CD8-positive, alpha-beta T cell (primary cell): ENCODE measurements at places on chromosomes 6 and 20. TPM values are rescaled to one million over a fixed set of nuclear protein-coding genes. Genes with fewer than 3 reads are reported as not detected.

The ANKEF1 gene
- total RNA-seq = 0.52 TPM

The CSNK2A1 gene
- total RNA-seq = 66.0 TPM

The TBXT gene
- not detected for total RNA-seq

The ZNF311 gene
- not detected for total RNA-seq

The TEAD3 gene
- not detected for total RNA-seq

The RAB44 gene
- total RNA-seq = not detected

The CCR6 gene
- total RNA-seq = 10.3 TPM

DNA sequence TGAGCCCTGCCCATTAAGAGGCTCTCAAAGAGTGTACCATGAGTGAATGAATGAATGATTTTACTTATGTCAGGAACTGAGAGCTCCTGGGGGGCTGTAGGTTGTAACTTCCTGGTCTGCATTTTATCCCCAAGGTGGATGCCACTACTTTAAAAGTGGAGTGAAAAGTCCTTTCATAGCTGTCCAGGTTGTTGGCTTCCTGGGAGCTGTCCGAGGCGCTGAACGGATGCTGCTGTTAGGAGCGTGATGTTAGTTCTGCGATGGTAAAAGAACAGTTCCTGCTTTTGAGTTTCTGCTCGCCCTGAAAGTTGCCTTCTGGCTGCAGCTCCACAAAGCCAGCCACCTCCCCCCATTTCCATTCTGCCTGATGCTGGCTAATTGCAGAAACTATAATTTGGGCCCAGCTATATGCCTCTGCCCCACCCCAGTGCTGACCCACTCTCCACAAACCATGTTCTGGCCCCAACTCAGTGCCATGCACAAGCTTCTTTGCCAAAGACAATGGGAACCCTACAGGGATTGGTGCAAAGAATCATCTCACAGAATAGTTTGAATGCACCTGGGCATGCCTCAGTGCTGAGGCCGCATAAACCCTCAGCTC, 330.9 kb upstream of the CDH4 start:
- DNase-seq = no peak

- DNase-seq = peak; percentile 38
Observed at GRCh38 chr6:26217714-26218075, 130.5 kb downstream of the HFE start.

DNA sequence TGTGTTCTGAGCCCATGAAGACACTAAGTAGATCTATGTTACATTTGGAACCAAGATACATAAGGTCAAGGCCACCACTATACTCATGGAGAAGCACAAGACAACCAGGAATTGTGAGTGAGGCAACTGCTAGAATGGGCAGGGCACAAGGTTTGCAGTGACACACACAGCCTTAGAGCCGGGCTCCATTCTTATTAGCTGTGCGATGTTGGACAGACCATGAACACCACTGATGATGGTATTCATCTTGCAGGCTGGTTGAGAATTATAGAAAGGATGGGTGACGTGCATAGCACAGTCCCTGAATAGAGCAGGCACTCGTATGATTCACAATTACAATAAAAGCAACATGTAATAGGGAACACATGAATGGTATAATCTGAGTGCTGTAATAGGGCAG, 172.4 kb downstream of the GJA10 start:
- DNase-seq = no peak

DNA sequence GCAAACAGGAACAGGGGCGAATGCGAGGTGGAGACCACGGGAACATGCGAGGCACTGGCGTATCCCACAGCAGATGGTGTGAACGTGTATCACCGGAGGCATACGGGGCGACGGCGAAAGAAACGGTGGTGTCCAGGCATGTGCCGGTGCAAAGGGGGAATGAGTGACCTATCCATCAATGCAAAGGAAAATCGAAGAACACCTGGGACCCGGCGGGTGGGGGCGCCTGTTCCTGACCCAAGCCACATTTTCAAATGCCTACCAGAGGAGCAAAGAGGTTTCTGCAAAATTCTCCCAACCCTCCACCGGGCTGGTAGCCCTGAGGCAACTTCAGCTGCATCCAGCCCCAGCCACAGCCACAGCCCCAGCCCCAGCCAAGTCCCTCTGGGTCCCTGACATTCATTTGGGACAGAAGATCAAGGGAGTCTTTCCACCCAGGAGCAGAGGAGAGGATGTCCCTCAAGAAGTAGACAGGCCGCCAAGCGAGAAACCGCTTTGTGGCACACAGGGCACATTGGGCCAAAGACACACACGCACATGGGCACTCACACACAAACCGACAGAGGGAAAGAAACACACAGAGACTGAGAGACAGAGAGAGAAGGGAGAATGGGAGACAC, 164.0 kb upstream of the ZNF337 start:
- DNase-seq = no peak

GRCh38 chr6:127341471-127342202, 1.8 kb downstream of the ECHDC1 start:
- DNase-seq = peak; percentile 13

DNA sequence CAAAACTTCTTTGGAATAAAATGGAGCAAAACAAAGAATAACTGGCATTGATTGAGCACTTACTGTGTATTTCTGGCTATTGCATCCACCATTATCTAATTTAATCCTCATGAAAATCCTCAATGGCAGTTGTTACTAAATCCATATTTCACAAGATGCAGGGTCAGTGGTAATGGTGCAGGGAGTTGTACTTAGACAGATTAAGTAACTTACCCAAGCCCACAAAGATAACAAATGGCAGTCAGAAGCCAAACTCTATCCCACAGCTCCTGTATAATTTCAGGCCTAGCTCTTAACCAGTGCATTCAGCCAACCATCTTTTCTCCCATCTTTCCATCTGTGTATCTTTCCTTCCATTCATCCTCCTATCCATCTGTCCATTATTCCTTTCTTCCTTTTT, 29.3 kb upstream of the SSTR4 start:
- DNase-seq = no peak

GRCh38 chr20:38888059-38888831, 38.0 kb upstream of the FAM83D start:
- DNase-seq = no peak

DNA sequence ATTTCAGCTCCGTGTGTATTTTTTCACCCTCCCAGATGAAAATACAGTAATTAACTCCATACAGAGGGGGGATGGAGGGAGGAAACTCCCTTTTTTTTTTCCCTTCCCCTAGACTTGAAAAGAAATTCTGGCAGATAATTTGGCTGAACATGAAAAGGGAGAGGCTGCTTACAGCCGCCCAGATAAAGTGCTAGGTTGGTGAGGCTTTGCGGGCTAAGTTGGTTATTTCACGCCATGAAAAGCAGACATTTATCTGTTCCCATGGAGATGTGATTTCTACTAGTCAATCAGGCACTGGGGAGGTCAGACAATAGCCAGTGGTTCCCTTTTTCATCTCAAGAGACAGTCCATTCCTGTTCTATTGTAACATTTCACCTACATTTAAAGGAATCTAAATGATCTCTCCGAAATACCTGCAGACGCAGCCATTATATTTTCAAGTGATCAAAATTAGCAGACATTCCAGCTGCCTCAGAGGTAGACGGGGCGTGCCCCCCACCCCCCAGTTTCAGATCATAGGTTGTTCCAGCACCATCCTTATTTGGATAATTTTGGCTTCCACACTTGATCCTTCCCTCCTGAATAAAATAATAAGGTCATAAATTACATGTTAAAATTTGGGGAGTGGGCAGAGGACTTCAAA, 143.9 kb upstream of the ZNF217 start:
- DNase-seq = no peak

- DNase-seq = no peak
Observed at GRCh38 chr20:48619126-48620101, 208.4 kb downstream of the PREX1 start.

DNA sequence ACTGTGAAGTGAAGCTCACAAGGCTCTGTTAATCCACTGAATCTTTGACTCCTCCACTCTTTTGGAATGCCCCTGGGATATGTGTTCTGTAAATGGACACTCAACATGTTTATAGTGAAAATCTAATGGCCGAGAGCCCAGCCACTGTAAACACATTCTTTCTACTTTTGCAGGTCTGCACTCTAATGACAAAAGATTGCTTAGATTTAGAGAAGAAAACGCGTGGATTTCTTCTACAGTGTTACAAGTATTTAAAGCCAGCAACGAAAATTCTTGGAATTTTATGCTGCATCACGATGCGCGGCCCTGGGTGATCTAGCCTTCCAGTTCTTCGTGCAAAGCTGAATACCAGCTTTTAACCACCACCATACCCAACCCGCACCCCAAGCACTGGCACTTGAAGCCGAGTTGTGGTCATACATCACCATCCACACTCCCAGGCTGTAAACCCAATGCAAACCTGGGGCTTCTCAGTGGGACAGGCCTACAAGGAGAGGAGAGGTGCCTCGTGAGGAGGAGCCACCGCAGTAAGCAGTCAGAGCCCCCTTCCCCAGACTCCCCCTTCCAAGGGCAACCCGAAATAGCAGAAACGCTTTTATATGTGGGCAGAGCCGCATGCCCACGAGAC, 3.7 kb upstream of the FOXO3 start:
- no peak for DNase-seq

DNA sequence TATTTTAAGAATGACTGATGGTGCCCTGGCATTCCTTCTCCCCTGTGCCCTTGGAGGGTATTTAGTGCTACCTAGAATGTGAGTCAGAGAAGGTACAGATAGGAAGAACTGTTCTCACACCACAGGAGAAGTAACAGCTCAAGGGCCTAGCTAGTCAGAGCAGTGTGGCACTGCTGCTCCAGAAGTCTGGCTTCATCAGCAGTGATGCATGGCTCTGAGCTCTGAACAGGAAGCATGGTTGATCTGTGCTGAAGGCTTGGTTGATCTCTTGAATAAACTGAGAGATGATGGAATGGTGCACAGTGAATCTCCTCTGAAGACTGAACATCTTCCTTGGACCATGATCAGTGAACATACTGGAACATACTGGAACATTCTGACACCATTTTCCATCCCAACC, 425.3 kb upstream of the SLC35B3 start:
- no peak for DNase-seq

- no peak for DNase-seq
Observed at GRCh38 chr20:36043892-36044515, 75.6 kb downstream of the CNBD2 start.

- DNase-seq = no peak
Observed at GRCh38 chr20:44054118-44054517, 132.9 kb downstream of the JPH2 start.

DNA sequence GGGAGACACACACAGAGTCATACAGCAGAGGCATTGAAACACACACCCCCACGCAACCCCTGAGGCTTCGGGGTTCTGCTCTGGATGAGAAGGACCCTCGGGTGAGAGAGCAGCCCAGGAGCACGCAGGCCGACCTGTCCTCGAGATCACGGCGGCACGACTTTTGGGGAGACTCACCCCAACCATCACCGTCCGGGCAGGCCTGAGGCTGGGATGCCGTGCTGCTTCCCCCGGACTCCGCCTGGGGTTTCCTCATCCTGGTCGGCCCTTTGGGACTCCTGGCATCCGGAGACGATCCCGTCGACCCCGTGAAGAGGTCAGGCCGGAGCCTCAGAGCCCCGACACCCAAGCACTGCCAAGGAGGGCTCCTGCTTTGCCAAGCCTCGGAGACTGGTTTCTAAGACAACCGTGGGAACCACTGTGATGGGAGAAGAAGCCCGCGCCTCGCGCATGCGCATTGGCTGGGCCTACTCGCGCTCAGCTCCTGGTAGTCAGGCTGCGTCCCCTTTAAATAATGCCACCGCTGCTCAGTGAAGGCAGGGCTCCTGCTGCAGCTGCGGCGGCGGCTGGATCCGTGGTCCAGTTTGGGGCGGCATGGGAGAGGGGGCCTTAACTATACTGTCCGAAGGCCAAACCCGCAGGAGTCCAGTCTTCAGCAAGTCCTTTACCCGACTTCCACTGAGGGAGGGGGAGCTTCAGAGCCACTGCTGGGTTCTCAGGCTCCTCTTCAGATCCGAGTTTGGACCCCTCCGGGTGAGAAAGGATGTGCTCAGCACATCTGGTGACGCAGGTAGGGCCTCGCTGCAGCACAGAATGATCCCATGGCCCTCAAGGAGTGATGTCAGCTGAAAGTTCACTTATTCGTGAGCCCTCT, 171.4 kb upstream of the ZNF337 start:
- peak; percentile 48 for DNase-seq

DNA sequence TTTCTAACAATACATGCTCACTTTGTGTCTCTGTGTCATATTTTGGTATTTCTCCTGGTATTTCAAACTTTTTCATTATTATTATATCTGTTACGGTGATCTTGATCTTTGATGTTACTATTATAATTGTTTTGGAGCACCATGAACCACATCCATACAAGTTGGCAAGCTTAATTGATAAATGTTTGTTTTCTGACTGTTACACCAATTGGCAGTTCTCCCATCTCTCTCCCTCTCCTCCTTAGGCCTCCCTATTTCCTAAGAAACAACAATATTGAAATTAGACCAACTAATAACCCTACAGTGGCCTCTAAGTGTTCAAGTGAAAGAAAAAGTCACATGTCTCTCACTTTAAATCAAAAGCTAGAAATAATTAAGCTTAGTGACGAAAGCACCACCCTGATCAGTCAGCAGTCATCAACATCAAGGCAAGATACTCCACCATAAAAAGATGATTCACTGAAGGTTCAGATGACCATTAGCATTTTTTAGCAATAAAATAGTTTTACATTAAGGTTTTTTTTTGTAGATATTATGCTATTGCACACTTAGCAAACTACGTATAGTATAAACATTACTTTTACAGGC, 61.5 kb downstream of the IBTK start:
- no peak for DNase-seq

DNA sequence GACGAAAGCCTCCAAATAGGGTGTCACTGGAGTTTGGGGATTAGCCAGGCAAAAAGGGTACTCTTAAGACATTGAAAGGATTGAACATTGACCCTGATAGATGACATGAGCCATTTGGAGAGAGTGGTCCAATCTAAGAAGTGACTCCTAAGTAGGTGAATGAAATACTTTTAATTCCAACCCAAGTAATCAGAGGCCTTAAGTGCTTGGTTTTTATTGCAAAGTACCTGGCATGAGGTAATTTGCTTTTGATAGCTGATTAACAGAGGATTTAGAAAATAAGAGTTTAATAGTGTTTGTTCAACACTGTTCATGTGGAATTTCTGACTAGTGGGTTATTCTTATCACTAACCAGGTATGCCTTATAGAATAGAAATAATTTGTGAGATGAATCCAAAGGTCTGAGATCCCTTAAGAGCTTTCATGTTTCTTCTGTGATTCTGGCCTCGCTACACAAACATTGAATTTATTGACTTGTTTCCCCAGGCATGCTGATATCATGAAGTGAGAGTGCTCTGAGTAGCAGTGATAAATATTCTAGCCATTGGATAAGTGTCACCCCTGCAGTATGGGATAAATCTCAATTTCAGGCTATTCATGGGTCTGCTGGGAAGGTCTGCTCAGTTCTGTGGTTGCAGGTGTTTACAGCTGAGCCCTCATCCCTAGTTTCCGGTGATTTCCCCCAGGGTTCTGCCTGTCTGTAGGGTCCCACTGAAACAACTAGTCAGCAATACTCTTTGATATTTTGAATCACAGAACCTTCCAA, 6.5 kb downstream of the NCOA7 start:
- no peak for DNase-seq

DNA sequence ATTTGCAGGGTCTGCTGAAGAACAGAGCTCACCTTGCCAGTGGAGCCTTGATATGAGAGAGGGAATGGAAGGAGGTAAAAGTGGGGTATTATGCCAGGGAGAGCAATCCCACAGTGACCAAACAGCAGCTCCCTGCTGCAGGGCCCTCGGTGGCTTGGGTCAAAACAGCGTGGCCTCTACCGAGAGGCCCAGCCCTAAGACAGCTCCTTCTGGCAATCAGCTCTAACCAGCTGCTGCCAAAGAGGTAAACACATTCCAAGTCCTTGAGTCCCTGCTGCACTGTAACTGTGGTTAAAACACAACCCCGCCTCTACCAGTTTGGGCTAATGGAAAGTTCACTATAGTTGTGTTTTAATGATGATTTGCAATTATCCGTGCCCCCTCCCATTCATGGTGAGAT, 1.4 kb upstream of the DAAM2 start:
- no peak for DNase-seq
